ENCODE measurements at places on chromosomes 1 and 21.
A peak's percentile ranks its signal among the peaks of the same experiment; 100 is the strongest.

GRCh38 chr1:84409888-84410287 lies 11.6 kb downstream of the DNASE2B start:
- DNase-seq, result no peak

DNA sequence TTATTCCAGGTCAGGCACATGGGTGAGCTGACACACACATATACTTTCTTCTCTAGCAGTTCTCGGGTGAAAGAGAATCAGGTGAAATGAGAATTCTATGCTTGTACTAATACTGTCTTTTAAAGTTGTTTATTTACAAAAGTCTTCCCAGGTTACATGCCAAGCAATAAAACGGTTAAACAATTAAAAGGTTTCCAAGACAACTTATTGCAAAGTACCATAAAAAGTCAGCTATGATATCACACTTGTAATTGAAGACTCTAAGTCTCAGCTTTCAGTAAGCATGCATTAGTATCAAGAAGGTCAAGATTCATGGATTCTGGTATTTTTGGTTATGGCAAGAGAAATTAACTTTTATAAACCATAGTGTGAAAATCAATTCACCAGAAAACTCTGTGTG lies 171.4 kb downstream of the PDE4B start:
- DNase-seq, result no peak

GRCh38 chr1:106868828-106869227 lies 187.6 kb upstream of the PRMT6 start:
- DNase-seq, result no peak

GRCh38 chr1:109740615-109741373 lies at the start of gene GSTM3:
TSS of gene GSTM3 (minus strand) at chr1:109741038. CDS start at chr1:109740287, 751 bp downstream.
- DNase-seq, result no peak

DNA sequence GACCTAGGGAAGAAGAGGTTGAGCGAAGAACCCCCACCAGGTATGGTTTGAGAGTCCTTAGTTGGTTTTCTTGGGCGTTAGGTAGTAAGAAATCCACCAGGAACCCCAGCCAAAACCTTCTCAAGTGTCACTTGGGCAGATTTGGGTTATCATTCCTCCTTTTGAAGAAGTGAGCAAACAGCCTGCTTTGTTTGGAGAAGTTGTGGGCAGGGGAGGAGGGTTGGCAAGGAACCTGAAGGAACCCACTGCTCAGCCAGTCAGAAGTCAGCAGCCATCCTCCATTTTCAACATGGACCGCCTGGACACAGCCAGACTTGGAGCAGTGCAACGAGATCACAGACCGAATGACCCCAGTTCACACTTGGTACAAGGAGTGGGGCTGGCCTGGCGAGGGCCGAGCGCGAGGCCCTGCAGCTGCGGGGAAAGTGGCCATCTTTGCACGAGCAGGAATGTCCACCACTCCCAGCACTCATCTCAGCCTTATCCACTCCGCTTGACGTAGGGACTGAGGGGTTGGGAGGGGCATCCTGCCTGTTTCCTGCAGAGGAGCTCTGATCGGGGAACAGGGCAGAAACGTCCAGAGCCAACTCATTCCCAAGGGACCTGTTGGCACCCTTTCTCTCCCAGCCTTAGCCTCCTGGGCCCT lies 7.2 kb downstream of the ADPRS start:
- no peak for DNase-seq

- DNase-seq, result no peak
These were observed 51.3 kb downstream of the KRTAP19-8 start for GRCh38 chr21:30986965-30987364.

- DNase-seq, result no peak
These were observed 170.0 kb upstream of the IVNS1ABP start for GRCh38 chr1:185487026-185487425.

GRCh38 chr1:191892716-191893115 lies 265.5 kb upstream of the RGS18 start:
- no peak for DNase-seq

DNA sequence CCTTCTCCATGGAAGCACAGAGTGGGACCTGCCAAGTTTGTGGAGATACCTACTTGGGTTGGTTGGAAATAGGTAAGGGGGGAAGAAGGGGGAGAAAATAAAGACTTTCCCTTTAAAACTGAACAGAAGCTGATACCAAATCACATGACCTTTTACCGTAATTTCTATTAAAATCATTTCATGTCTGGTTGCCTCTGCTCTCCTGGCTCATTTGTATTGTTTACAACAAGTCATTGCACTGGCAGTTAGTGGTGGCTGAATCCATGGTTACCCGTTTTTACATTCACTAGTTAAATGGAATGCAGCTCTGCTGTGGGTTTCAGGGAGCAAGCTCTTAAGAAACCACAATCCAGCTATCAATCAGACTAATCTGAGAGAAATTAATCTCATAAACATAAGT lies 353.7 kb upstream of the ESRRG start:
- no peak for DNase-seq

DNA sequence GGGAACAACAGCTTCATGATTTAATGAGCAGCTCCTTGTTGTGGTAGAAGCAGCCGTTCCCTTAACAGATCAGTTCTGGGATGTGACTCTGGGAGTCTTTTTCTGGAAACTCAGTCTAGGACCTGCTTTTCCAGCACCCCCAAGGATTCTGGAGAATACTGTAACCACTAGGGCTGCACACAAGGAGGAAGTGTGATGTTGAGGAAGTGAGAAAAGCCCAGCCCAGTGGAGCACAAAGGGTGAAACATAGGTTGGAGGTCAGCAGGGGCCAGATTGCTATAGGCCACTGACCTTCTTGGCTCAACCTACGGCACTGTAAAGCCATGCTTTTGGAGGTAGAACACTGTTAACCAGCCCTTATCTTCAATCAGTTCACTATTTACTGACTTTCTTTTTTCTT lies 10.1 kb upstream of the PLA2G5 start:
- no peak for DNase-seq

DNA sequence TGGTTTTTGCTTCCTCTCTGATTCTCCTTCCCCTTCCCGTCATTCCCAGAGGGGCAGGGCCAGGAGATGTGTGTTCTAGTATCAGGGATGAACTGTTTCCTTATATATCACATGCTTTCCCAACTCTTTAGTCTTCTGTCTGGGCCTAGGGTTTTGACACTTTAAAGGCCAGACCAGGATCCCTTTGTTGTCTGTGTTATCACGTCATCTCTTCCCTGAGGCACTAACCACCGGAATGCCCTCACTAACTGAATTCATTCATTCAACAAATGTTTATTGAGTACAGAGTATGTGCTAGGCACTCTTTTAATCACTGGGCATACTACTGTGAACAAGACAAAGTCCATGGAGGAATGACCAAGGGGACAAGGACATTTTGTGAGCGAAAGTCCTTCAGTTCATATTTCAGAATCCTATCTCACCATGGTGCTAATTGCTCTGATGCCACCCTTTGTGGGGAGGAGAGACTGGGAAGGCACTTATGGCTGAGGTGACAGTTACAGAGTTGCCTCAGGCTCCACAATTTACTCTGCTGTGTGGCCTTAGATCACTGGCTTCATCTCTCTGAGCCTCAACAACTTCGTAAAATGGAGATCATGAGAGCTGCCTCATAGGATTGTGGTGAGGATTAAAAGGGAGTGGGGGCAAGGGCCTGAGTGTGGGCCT lies 12.0 kb upstream of the ZNF362 start:
- DNase-seq, result no peak

GRCh38 chr1:32636914-32637645 lies 13.3 kb downstream of the ZBTB8OS start:
- DNase-seq, result no peak

DNA sequence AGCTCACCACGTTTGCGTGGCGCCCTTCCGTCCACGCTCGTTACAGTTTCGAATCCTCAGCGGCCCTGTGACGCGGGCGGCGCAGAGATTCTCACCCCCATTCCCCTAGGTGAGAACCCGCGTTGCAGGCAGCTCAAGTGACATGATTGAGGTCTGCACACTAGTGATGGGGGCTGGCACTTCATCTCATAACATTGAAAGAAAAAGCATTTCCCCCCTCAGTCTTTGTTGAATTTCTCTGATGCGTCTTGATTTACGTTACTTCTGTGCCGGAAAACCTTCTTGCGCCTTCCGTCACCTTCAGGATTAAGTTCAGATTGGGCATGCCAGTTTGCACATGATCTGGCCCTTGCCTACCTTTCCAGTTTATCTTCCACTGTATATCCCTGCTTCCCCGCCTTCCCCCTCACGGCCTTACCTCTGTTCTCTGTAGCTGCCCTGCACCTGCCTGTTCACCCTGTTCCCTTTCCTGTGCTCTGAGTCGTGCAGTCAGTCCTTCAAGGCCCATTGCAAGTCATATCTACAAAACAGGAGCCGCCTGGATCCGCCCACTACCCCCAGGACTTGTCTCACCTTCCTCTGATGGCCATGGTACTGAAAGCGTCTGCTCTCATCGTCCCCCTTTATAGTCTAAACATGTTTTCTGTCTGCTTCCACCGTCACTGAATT lies 1.1 kb downstream of the CTPS1 start:
- peak; percentile 78 for DNase-seq

GRCh38 chr1:22398656-22399420 lies 52.8 kb upstream of the ZBTB40 start:
- no peak for DNase-seq

DNA sequence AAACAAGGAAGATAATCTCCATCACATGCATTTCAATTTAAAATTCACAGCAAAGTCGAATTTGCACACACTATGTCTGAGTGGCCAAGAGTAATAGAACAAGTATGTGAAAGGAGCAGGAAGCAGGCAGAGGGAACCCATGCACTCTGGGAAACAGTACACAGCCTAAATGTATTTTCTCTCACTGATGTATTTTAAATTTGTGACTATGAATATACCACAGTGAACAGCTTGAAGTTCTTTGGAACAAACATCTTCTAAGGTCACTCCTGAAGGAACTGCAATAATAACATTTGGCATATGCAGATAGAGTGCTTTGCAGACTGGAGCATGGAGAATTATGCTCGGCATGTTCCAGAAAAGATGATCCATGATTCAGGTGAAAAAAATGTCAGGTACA lies 223.1 kb upstream of the PKN2 start:
- no peak for DNase-seq

Measured in central memory CD8-positive, alpha-beta T cell (primary cell).